D721Med (cell line): ENCODE measurements at places on chromosomes 16 and 17.

DNA sequence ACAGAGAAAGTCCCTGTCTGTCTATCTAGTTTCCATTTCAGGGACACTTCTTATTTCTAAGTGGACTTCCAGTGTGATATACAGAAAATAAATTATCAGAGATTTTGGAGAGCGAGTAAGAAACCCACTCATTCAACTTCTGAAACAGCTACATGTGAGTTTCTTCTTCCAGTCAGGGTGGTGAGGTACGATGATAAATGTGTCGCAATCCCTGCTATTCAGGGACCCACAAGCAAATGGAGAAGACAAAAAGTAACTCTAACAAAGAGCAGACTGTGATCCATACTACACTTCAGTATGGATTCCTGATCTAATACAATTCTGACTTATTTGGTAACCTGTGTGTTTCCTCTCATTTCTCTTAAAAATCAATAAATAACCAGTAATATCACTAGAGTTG is 16.8 kb downstream of the CNTNAP4 start:
- no peak for DNase-seq

DNA sequence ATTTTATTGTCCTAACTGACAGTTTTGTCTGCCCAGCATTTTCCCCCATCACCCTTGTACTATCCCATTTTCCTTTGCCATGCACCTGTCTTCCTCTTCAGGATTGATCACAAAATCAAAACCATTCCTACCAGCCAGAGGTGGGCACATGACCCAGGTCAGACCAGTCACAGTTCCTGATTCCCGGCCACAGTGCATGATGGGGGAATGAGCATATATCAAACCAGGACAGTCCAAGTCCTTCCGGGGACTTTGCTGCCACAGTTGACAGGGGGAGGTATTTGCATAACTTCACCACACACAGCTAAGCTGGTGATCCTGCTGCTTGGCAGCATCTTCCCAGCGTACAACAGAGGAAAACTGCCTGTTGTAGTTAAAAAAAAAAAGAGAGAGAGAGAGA is 493.9 kb downstream of the WWOX start:
- no peak for DNase-seq

GRCh38 chr16:62194828-62195227 is 158.6 kb upstream of the CDH8 start:
- no peak for DNase-seq

- DNase-seq, result no peak
These were observed 6.5 kb downstream of the BMERB1 start for GRCh38 chr16:15440852-15441251.

DNA sequence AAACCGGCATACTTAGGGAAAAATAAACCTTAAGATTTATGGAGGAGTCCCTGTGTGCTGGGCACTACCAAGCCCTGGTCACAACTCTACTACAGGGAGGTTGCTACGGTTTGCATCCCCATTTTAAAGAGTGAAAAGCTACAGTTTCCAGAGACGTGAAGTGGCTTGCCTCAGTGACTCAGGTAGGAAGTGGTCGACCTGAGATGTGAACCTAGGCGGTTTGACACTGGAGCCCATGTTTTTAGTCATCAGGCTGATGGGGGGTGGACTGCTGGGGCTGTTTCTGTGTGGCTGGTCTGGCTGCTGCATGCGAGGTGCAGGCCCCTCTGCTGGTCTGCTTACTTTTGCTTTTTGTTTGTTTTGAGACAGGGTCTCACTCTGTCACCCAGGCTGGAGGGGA is 6.6 kb downstream of the COX6A2 start:
- DNase-seq, result no peak

GRCh38 chr17:4043862-4044261 is 79.6 kb upstream of the ATP2A3 start:
- no peak for DNase-seq

DNA sequence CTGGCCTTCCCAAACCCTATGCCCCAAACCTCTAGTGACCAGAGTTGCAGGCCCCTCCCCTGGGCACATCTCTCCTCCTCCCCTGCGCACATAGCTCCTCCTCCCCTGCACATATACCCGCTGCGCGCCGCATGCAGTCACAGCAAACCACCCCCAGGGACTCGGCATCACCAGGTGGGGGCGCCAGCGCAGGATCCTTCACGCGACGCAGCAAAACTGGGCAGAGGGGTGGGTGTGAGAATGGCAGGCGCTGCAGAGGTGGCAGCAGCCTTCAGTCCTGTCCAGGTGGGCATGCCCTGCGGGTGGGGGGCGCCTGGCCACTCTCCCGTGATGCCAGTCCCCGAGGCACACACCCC is 5.6 kb downstream of the CORO6 start:
- no peak for DNase-seq

DNA sequence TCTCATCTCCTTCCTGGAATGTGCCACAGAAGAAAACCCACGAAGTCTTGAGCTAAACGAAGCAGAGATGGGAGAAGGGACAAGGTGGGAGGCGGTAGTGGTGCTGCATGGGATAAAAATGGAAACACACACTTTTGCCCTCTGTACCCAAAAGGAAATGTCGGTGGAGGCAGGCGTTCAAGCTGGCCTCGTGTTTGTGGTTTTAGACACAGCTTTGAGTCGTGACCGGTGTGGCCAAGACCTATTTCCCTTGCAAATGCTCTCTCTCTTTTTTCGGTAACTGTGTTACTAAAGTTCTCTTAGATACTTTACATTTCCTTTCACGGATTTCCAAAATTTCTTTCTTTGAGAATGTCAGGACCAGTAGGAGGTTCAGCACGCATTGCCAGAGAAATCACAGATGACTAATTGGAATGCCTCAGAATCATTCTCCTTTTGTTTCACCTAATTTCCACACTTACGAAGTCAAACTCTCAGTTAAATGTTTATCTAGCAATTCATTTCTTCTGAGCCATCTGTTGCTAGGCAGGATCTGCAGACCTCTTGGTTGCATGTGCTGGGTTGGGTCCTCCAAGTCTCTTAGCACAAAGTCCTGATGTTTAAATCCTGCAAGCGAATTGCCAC is 412.3 kb downstream of the MAF start:
- DNase-seq, result no peak

DNA sequence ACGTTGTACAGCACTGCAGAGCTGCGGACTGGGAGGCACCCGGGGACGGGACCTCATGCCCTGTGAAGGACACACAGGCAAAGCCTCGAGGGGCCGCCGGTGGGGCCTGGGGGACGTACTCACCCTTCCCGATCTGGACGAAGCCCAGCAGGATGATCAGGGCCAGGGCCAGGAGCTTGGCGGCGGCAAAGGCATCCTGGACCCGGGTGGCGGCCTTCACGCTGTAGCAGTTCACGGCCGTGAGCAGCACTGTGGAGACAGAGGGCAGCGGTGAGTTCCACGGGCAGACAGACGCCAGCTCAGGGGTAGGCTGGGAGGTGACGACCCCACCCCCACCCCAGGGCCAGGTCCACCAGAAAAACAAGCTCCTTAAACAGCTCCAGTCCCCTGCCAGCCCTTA is 17.7 kb downstream of the SLC7A5 start:
- no peak for DNase-seq

GRCh38 chr17:76681222-76682137 is 29.3 kb downstream of the MXRA7 start:
- peak; percentile 79 for DNase-seq

DNA sequence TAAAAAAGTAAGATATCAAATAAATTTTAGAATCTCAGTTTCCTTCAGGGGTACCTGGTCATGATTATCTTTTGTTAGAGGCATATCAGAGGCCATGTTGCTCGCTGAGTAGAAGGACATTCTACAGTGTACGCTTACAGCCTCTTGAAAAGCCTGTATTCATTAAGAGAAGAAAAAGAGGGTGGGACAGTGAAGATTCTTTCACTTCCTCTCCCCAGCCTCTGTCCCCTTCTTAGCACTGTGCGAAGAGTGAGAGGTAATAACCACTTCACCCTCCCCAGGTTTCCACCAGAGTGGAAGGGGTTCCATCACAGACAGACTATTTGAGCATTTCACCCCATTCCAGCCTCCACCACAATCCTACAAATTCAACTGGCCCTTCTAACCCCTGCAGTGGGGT is 4.8 kb upstream of the LPO start:
- no peak for DNase-seq

DNA sequence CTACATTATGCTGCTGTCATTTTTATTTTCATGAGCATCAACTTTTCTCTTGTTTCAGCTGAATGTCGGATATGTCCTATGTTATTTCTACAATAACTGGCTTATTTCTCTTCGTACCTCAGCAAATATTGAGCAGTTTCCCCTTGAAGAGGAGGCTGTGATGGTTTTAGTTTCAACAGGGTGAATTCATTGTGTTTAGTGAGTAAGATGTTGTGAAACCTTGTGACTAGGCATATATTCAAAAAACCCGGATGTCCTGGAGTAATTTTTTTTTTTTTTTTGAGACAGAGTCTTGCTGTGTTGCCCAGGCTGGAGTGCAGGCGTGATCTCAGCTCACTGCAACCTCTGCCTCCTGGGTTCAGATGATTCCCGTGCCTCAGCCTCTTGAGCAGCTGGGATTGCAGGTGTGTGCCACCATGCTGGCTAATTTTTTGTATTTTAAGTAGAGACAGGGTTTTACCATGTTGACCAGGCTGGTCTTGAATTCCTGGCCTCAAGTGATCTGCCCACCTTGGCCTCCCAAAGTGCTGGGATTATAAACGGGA is 11.1 kb downstream of the CPD start:
- DNase-seq, result no peak

DNA sequence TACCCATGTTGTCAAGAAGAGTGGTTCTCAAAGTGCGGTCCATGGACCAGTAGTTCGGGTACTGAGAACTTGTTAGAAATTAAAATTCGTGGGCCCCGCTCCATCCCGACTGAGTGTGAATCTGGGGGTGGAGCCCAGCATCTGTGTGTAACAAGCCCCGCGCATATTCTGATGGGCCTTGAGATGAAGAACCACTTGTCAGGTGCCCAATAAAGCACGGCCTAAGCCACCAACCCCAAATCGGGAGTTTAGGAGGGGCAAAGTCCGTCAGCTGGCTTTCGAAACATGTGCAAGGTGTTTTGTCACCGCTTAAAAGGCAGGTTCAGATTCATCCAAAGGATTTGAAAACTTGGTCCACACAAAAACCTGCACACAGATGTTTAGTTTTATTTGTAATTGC is 29.5 kb downstream of the PSMD12 start:
- no peak for DNase-seq

DNA sequence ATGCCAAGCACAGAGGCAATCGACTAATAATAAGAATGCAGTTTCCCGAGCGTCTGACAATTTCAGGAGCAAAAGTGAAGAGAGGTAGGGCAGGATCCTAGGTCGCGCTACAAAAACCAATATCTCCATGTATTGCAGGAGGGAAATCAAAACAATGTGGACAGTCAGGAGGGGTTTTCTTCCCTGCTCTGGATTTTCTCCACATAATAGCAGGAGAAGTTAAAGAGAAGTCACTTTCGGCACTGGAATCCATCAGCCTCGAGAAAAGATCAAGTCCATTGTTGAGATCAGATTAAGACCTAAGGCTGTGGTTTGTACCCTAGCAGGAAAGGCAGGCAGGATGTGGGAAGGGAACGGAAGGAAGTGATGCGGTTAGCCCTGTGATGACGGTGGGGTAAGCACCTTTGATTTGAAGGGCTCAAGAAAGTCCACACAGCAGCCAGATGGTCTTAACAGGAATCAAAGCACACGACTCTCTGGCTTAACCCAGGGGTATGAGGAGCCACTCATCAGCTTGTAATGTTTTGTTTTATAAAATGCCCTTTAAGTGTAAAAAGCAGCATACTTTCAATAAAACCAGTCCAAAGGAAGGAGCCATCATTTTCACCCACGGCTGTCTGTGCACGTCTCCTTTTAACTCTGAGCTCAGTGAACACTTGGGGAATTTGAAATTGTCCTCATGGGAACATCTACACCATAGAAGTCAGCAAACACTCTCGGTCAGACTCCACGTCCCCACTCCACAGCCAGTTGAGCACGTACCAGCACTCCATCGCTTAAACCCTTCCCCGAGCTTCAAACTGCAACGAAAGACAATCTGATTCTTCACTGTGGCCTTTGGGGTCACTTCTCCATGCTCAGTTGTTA is 15.8 kb upstream of the AKTIP start:
- no peak for DNase-seq

- no peak for DNase-seq
These were observed 42.7 kb downstream of the STAT3 start for GRCh38 chr17:42345396-42346073.

GRCh38 chr17:10768750-10769251 is 35.1 kb downstream of the TMEM238L start:
- DNase-seq, result no peak

- DNase-seq, result peak; percentile 69
These were observed 93.3 kb upstream of the TNRC6C start for GRCh38 chr17:77865112-77865611.

GRCh38 chr16:22983614-22984013 is 165.6 kb downstream of the USP31 start:
- DNase-seq, result no peak

DNA sequence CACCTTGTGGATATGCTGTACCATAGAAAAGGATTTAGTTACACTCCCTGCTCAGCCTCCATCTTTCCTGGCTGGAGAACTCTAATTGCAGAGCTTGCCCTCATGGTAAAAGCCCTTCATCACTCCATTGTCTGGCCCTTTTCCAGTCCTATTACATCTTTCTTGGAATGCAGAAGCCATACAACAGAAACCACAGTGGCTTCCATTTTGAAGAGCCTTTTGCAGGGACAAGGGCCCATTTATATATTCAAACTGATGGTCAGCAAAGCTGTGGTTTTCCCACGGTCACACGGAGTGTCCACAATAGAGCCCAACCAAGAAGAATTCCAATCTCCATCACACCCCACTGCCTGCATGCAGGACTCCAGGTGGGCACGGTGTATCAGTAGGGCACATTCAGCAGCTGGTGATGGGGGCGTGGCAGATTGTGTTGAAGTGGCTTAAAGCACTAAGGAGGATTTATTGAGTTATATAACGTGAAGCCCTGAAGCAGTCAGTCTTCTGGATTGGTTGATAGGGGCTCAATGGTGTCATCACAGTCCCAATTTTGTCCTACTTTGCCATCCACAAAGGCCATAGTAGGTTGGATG is 20.3 kb downstream of the COPRS start:
- no peak for DNase-seq

DNA sequence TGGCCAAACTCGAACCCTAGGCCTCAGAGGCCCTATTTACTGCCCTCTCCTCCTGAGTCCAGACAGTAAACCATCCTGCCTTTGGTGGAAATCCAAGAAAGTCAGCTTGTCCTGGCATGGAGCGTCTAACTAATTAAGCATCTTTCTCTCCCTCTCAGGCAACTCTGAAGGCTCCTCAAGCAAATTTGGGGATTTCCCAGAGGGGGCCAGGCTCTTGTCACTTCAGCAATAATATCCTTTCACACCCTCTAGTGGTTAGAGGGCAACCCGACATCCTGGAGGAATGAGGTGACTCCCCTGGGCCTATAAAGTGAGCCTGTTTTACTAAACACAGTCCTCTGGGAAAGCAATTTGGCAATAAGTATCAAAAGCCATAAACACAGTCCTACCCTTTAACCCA is 60.4 kb downstream of the NOG start:
- DNase-seq, result no peak
